NCI-H446 treated with DMSO at 0.1 percent for 48 hours (cell line): ENCODE measurements at places on chromosomes 12 and 14.

GRCh38 chr12:116060764-116061163 lies 216.7 kb downstream of the MED13L start:
- DNase-seq = no peak

- no peak for DNase-seq
Measured at GRCh38 chr14:90443161-90444076, 46.6 kb downstream of the CALM1 start.

DNA sequence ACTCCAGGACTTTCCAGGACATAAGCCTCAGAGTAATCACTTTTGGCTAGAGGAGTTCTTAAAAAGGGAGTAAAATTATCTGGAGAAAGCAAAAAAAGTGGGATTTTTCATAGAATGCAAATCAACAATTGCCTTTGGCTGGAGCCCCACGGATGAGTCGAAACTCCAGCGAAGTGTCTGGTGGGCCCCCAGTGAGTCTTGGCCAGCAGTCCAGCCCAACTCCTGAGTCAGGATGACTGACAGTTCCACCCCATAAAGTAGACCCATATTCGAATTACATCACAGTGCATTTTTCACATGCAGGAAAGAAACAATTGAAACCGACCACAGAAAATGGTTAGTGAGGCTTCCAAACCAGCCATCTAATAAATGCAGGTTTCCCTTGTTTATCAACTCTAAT lies 265.7 kb downstream of the BCL11B start:
- DNase-seq = no peak

GRCh38 chr14:75842551-75842950 lies 139.2 kb downstream of the TGFB3 start:
- no peak for DNase-seq

- no peak for DNase-seq
Measured at GRCh38 chr12:62854024-62854423, 80.9 kb downstream of the PPM1H start.

DNA sequence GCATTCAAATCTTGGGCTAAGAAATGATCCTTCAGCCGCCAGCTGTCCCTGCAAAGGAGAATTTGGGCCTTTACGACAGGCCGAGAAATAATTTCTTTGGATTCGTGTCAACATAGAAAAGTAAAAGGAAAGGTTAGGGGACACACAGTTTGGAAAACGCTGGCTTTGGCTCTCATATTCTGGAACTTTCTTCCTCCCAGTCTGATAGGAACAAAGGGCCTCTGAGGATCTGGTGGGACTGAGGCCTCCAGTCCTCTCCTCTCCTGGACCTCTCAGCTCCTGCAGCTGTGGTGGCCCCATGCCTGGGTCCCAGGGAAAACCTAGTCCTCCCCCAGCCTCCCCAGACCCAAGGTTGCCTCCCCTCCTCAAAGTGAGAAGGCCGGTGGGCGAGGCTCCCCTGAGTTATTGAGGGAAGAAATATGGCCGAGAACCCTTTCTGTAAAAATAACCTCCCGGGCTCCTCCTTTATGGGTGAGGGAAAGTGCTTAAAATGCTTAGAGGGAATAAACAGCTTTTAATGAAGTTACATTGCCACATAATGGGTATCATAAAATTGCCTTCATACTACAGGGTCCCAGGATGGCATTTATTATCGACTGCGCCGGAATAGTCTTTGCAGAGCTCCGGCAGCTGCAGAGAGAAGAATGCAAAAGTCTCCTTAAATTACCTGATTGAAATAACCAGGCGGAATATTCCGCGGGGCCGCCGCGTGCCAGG lies 188.3 kb downstream of the PHETA1 start:
- DNase-seq = no peak

DNA sequence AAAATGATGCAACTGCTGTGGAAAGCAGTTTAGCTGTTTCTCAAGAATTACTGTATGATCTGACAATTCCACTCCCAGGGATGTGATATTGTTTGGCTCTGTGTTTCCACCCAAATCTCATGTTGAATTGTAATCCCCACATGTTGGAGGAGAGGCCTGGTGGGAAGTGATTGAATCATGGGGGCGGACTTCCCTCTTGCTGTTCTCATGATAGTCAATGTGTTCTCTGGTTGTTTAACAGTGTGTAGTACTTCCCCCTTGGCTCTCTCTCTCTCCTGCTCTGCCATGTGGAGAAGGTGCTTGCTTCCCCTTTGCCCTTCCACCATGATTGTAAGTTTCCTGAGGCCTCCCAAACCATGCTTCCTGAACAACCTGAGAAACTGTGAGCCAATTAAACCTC lies 93.4 kb upstream of the CPM start:
- no peak for DNase-seq

DNA sequence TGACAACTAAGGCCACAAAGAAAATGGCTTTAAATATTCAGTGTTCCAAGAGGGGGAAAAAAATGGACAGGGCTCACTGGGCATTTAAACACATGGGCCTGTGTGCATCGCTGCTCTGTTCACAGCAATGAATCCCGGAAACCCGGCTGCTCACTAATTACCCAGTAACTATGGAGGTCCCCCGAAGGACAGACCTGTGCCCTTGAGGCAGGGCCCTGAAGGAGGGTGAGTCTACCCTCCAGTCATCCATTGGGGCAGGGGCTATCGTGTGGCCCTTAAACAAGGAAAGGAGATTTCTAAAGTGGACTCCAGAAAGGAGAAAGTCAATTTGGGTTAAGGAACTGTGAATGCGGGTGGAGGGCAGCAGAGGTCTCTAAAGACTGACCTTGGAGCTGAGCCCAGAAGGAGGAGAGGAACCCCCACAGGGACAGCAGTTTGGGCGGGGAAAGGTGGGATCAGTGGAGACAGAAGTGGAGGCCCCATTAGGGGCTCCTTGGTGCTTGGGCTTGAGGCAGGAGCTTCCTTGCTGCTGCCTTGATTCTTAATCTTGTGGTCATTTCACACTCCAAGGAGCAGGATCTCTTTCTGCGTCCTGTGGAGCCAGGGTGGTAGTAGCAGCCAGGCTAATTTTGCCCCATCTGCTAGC lies 1.4 kb upstream of the CLMN start:
- no peak for DNase-seq

- no peak for DNase-seq
Measured at GRCh38 chr14:34201909-34202637, 251.2 kb upstream of the EGLN3 start.

DNA sequence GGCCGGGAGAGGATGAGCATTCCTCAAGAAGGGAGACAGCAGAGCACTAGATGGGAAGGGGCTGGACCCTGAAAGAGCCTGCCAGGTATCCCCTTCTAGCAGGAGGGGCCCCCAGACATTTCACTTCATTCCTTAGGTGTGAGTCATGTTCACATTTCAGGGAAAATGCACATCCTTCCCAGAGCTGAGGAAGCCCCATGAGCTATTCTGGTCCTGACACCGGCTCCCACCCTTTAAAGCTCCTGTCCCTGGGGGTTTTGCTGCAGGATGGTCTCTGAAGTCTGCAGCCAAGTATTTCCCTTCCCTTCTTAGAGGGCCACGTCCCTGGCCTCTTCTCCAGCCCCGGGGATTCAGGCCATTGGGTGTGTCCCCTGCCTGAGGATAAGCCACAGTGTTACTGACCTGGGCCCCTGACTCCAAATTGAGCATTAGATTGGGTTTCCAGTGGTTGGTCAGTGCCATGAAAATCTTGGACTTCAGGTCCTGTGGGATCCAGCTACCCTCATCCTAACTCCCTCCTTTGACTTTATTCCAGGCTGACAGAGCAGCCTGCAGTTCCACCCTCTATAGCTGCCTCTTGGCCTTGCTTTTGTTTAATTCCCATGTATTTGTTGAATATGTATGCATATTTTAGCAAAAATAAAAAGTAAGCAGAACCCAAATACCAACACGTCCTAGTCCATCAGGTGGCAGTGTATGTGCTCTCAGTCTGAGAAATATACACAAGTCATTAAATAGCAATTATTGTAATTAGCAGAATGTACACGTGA lies 267.1 kb downstream of the CACNA1C start:
- no peak for DNase-seq

DNA sequence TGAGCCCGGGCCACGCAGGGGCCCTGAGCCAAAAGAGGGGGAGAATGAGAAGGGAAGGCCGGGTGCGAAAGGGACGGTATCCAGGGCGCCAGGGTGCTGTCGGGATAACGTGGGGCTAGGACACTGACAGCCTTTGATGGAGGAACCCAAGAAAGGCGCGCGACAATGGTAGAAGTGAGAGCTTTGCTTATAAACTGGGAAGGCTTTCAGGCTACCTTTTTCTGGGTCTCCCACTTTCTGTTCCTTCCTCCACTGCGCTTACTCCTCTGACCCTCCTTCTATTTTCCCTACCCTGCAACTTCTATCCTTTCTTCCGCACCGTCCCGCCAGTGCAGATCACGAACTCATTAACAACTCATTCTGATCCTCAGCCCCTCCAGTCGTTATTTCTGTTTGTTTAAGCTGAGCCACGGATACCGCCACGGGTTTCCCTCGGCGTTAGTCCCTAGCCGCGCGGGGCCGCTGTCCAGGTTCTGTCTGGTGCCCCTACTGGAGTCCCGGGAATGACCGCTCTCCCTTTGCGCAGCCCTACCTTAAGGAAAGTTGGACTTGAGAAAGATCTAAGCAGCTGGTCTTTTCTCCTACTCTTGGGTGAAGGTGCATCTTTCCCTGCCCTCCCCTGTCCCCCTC lies 3.0 kb downstream of the SSTR1 start:
- DNase-seq = no peak

- DNase-seq = no peak
Measured at GRCh38 chr14:68394118-68394763, 398.6 kb downstream of the ZFP36L1 start.

DNA sequence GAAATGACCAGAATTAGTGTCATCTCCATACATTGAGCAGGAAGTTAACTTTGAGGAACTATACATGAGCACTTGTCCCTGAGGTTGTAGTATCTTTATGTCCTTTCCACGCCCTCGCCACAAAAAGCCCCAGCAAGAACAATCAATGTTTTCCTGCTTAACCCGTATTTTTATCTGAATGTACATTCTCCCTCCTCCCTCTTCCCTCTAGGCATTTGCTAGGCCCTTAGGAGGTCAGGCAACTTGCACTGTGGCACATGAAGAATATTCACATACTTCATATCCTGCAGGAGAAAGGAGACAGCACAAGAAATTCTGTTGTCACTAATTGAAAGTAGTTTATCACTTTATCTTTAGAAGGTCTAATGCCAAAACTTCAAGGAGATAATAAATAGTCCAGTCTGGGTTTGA lies 18.1 kb upstream of the DUSP6 start:
- DNase-seq = no peak

DNA sequence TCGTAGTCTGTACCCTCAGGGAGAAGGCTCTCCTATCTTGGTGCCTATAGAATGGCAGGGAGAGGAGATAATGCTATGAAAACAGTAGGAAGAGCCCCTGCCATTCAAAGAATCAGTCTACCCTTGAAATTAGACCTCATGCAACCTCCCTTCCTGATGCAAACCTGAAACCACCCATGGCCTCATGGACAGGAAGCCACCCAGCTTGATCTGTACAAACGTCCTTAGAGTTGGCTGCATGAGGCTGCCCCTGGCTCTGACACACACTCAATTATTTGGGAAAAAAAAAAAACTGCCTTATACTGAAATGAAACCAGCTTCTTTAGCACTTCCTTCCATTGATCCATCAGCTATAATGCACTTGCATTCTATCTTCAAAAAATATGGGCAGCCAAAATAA lies 116.6 kb upstream of the BCL2L14 start:
- DNase-seq = no peak

- DNase-seq = no peak
Measured at GRCh38 chr12:64556231-64556630, 54.1 kb upstream of the RASSF3 start.
